ENCODE measurements at places on chromosomes 5 and 9. TPM values are rescaled to one million over a fixed set of nuclear protein-coding genes. Genes with fewer than 3 reads are reported as not detected.

DNA sequence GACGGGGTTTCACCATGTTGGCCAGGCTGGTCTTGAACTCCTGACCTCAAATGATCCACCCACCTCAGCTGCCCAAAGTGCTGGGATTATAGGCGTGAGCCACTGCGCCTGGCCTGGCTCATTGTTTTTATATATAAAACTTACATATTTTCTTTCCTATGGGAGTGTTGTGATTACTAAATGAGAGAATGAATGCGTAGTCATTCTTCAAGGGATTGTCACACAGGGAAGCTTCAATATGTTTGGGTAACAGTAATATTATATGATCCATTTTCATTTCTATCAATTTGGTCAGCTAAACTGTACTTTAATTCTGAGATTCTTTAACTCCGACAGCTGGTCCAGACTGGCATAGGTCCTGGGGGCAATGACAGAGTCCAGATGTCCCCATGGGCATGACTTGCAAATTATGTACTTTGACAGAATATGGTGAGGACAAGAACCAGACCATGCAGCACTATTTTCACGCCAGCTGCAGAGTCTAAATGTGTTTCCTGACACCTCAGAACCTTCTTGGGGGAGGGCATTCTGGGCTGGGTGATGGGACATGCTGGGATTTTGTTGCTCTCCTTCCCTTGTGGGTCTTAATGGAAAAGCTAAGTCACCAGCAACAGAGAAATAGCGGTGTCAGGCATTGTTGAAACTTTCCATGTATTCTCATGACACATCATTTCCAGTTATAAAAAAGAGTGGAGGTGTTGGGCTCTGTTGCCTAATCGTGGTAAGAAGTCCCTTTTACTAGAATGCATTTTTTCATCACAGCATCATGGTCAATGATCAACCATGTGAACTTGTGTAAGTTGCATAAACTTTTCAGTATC lies 40.9 kb upstream of the TNC start:
- DNase-seq, result no peak

DNA sequence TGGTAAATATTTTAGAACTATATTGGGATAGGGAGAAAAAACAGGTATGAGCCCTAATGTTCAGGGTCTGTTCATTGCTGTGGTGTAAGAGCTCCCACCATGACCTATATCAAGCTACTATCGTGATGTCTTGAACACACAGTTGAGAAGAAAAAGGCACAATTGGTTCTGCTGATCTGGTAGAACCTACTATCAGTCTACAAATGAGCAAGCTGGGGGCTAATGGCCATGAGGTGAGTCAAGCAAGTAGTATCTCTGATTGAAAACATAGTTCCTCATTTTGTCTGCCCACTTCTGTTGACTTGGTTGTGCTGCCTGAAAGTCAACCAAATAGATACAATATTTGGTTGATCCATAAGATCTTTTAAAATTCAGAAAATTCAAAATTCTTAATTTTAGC lies 1026.3 kb downstream of the CDH12 start:
- no peak for DNase-seq

DNA sequence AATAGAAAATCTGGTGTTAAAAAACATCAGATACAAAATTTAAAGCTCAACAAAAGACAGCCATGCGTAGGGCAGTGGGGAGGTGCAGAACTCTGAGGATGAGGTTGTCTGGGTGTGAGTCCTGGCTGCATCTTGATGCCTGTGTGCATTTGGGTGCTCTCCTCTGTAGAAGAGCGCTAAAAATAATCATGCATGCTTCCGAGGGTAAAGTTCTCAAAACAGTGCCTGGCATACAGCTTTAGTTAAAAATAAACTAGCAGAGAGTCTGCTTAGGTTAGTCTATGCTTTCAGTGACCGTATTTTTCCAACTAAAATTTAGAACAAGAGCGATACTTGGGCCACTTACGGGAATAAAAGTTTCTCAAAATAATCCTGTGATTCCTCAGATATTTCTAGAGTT lies 55.5 kb upstream of the SPATA31C2 start:
- no peak for DNase-seq

GRCh38 chr9:78714576-78714975 lies 417.7 kb downstream of the PSAT1 start:
- peak; percentile 15 for DNase-seq

DNA sequence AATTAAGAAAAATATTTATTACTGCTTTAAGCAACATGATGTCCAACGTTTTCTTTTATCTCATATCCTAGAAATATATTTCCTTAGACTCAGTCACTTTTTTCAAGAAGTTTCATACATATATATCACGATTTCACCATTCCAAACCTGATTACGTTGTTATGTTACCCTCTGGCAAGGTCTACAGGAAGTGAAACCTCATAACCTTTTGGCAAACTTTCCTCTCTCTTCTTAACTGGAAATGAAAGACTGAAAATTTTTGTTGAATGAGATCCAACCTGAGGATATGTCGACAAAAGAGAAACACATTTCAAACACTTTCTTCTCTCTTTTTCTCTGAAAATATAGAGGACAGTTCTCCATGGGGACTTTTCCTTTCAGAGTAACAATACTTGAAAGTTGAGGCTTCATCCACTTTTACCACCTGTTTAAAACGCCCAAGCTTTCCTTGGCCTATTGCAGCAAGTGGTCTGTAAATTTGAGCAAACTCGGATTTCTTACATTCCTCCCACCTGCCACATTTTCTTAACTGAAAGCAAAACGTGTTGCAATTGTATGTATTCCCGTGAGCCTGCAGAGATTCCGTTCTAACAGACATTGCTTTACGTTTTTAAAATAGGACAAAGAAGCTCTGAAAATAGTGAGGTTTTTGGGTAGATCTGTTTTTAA lies 298.1 kb downstream of the CETN3 start:
- no peak for DNase-seq

Gene PCDHA12
- 8.2 TPM for total RNA-seq

Gene OR13C5
- total RNA-seq, result not detected

Gene SYNPO
- total RNA-seq, result 2.7 TPM

- no peak for DNase-seq
Observed at GRCh38 chr9:6443661-6444060, 30.7 kb downstream of the UHRF2 start.

- no peak for DNase-seq
Observed at GRCh38 chr5:151381899-151382298, 34.5 kb upstream of the SLC36A2 start.

DNA sequence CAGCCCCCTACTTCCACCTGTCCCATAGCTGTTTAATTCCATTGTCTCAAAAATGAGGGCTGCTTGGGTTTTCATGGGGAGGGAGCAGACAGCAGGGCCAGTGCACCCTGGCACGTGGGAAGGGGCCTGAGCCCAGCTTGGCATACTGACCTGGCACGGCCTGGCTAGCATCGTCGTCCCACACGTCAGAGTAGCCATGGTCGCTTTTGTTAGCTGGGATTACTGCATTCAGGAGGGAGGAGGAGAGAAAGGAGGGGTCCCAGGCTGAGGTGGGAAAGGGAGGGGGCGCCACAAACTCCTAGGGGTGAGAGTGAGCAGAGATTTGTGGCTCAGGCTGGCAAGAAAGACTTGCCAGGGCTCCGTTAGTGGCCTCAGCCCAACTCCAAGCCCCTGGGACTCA lies 21.1 kb upstream of the CYSTM1 start:
- no peak for DNase-seq
